DMS79 treated with DMSO at 0.1 percent for 48 hours (cell line): ENCODE measurements at places on chromosomes 16 and 17.

GRCh38 chr16:57471852-57472664 lies 9.6 kb downstream of the POLR2C start:
- no peak for DNase-seq

- DNase-seq, result no peak
Measured at GRCh38 chr17:77321649-77322513, 181.1 kb downstream of the SEC14L1 start.

DNA sequence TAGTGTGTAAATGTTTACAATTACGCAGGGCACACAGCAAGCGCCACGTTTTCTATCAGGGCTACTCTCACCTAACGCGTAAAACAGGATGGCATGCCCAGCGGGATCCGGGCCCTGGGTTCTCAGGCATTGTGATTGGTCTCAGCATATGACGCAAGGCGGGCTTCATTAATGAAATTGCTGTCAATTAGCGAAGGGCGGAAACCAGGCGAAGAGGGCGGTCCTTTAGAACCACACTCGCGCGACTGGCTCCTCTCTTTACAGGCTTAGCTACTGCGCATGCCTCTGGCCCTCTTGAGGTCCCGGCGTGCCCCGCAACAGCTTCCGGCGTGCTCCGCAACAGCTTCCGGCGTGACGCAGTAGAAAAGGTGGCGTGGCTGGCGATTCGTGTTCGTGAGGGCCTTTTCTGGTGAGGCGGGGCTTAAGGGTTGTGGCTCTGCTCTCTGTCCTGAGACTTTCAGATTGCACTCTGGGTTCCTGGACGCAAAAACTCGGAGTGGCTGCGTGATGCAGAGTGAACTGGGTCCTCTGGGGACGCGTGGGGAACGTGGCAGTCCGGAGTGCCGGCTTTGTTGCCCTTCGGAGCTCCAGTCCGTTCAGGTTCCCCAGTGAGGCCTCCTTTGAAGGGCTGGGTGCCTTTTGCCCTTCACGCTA lies 9.2 kb downstream of the OR2C1 start:
- DNase-seq, result no peak

DNA sequence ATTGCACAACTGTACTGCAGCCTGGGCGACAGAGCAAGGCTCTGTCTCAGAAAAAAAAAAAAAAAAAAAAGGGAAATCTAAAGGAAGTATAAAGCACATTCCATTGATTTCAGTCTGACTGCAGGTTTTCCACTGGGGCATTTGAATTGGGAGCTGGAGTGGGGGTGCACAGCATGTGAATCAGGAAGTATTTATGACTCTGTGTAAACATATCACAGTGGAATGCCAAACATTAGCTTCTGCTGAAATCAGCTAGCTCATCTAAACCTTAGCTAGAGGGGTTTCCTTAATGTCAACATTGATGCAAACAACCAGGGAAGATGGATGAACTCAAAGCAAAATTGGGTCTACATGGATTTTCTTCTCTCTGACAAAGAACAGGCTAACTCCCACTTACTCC lies 641.0 kb upstream of the EEF2KMT start:
- DNase-seq, result no peak

DNA sequence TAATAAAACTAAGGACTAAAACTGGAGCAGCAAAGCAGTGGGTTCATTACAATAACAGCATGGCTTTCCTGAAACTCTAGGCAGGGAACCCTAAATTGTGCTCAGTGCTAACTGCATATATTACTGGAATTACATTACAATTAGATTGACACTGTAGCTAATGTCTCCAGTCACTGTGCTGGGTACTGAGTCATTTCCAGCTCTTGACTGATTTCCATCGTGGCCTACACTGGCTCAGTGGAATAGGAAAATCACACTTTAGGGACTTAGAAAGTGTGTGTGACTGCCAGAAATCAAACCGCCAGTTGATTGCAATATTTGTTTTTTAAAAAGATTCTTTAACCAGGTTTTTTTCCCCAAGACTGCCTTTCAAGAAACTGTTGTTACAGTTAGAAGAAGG lies 1447.4 kb upstream of the GOT2 start:
- DNase-seq, result no peak

- DNase-seq, result no peak
Measured at GRCh38 chr17:77378318-77379064, 237.7 kb downstream of the SEC14L1 start.

GRCh38 chr17:32697728-32698625 lies 178.9 kb downstream of the MYO1D start:
- DNase-seq, result no peak

- DNase-seq, result no peak
Measured at GRCh38 chr17:31321481-31321880, at the start of gene EVI2A. Gene EVI2A, minus strand, starts transcription at chr17:31321622. Its CDS starts 2,609 bp downstream, at chr17:31319013.

DNA sequence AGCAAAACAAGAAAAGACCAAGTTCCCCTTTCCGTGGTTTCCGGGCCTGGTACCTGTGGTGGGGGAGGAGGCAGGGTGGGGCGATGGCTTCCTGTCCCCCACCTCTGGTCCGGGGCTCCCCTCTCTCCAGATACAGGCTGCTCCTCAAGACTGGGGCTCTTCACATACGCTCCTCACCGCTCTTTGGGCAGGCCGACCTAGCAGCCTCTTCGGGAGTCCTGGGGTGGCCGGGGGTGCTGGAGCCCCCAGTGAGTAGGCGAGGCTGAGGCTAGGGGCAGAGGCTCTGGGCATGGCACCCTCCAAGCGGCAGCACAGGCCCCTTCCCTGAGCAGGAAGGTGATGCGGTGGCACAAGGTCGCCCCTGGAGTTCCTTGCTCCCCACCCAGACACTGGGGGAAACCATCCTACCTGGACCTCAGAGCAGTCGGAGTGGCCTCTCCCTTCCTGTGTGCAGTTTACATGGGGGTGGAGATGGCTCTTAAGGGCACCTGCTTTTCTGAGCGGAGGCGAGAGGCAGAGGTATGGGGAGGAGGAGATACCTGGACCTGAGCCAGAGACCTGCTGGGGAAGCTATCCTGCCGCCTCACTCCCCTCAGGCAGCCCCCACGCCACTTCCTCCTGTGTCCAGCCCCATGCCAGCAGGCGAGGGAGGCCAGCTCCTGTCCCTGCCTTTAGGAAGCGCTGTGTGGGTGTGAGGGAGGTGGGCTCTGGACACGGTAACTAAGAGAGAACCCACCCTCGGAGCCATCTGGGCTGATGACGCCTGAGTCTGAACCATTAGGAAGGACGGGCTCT lies 891 bp downstream of the CORO1A start:
- peak; percentile 30 for DNase-seq

GRCh38 chr17:34412965-34413441 lies 50.0 kb upstream of the CCL1 start:
- DNase-seq, result no peak

DNA sequence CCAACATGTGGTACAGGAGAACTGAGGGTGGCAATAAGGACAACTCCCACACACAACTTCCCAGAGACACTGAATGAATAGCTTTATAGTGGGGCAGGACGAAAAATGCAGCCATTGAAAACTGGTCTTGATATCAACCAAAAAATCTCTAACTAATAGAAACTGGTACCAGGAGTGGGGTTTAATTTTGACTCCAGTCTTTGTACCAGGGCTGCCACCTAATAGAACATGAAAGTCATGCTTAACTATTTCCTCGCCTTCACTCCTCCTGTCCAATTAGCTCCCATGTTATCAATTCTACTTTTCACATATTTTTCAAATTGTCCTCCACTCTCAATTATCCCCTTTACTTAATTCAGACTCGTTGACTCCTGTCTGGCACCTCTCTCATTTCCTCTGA lies 192.0 kb upstream of the ERCC4 start:
- no peak for DNase-seq

DNA sequence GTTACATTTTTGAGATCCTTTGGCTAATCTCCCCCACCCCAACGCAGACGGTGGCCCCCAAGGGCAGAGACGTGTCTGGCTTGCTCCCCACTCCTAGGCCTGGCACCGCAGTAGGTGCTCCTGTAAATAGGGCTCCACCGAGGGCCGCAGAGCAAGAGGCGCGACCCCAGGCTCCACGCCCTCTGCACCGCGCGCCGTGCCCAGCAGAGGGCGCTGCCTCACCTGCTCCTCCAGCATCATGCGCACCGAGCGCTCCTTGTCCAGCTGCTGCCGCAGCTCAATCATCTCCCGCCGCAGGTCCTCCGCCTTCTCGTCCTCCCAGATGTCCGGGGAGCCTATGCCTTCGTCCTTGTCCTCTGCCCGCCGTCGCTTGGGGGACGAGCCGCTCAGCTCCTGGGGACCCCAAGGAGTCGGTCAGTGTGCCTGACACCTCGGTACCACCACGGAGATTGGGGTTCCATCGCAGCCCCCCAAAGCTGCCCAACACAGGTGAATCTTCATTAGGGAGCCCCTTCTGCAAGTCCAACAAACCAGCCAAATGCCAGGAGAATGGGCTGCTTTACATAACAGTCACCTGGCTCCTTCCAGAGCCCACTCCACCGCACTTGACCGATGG lies 11.2 kb downstream of the TFAP4 start:
- no peak for DNase-seq

GRCh38 chr16:48052731-48053417 lies 102.9 kb downstream of the ABCC12 start:
- DNase-seq, result no peak

GRCh38 chr16:58430718-58431117 lies 38.4 kb downstream of the GINS3 start:
- no peak for DNase-seq

DNA sequence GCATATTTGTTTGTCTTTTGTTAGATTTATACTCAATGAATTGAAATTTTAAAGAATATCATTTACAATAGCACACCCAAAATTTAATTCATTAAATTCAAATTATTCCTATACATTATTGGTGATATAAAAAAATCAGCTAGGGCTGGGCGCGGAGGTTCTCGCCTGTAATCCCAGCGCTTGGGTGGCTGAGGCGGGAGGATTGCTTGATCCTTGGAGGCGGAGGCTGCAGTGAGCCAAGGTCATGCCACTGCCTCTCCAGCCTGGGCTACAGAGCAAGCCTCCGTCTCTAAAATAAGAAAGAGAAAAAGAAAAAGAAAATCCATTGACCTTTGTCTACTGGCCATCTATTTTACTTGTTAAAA lies 4.5 kb upstream of the PRDM7 start:
- DNase-seq, result no peak

- no peak for DNase-seq
Measured at GRCh38 chr17:13957636-13958035, 111.7 kb upstream of the COX10 start.

- DNase-seq, result no peak
Measured at GRCh38 chr17:45162025-45162687, 481 bp downstream of the HEXIM2 start.

DNA sequence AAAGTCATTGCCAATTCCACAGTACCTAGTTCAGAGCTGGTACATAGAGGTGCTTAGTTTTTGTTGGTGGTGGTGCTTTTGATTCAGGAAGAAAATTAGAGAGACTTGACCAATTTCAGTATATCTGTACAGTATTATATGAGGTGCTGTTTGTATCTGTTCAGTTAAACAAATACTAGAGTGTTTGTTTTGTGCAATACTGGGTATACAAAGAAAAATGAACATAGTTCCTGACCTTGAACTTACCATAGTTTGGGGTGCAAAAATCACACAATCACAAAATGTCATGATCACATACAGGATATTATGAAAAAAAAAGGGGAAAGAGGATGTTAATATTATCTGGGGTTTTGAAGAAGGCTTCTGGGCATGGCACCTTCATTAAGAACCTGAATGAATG lies 39.8 kb upstream of the GOT2 start:
- DNase-seq, result no peak

- DNase-seq, result no peak
Measured at GRCh38 chr17:27905447-27906225, 12.5 kb upstream of the LYRM9 start.

DNA sequence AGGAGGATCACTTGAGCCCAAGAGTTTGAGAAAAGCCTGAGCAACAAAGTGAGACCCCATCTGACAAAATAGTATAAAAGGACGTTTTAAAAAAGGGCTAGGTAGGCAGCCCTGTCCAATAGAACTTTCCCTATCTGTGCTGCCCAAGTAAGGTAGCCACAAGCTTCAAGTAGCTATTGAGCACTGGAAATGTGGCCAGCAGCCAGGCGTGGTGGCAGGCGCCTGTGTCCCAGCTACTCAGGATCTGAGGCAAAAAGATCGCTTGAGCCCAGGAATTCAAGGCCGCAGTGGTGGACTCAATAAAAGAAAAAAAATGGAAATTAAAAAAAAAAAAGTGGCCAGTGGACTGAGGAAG lies 1.5 kb upstream of the NQO1 start:
- DNase-seq, result peak; percentile 56

GRCh38 chr17:47705536-47706530 lies 11.9 kb downstream of the TBKBP1 start:
- no peak for DNase-seq

DNA sequence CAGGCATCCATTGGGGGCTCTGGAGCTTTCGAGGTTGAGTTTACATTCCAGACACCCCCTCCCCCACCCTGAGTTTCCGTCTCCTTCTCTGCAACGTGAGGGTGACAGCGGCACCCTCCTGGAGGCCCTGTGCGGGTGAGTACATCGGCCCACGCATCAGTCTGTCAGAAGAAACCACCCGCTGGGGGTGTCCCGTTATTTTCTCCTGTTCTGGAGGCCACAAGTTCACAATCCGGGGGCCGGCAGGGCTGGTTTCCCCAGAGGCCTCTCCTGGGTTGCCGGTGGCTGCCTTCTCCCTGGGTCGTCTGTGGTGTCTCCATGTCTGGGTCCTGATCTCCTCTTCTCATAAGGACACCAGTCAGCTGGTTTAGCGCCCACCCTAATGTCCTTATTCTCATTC lies 35.7 kb downstream of the GSE1 start:
- DNase-seq, result no peak

- no peak for DNase-seq
Measured at GRCh38 chr17:40664582-40665333, at the start of gene KRT222. Gene KRT222, minus strand, starts transcription at chr17:40665177. Its CDS starts 78 bp downstream, at chr17:40665099.

GRCh38 chr17:78144147-78144719 lies 2.0 kb upstream of the C17orf99 start:
- DNase-seq, result peak; percentile 1

DNA sequence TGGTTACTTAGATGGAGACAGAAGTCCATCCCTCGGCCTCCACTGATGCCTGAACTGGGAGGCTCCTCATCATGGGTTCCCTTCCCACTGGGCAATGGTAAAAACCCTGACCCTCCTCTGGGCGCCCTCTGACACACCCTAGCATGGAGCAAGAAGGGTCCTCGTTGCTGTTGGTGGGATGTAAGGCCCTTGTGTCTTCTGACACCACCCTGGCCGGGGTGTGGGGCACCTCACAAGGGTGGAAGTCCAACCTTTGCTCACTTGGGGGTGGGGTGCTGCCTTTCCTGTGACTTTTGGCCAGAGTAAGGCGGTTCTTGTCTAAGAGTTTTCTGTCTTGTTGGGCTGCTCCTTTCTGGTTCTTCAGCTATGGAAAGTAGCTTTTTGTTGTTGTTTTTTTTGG lies 28.7 kb downstream of the MPRIP start:
- no peak for DNase-seq

DNA sequence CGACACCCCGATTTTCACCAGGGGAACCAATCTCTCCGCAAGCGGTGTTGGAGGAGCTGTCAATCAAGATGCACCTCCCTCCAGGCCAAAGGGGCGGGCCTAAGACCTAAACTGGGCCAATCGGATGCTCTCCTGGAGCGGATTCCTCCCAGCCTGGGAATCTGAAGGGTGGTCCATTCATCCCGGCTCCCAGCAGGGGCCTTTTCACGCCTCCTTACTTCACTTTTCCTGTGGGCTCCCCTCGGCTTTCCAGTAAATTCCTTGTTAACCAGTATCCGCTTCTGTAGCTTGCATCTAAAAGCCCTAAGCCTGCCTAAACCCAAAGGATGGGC lies 17.1 kb downstream of the C16orf74 start:
- DNase-seq, result no peak

- no peak for DNase-seq
Measured at GRCh38 chr16:49469930-49470451, 96.4 kb downstream of the C16orf78 start.

GRCh38 chr17:50148226-50149090 lies 2.0 kb downstream of the PPP1R9B start:
- DNase-seq, result peak; percentile 6
